Activated CD8-positive, alpha-beta memory T cell treated with anti-CD3 and anti-CD28 coated beads for 1 hour (primary cell): ENCODE measurements at places on chromosomes 5 and 9.

GRCh38 chr5:147390654-147391225 is 119.1 kb downstream of the DPYSL3 start:
- DNase-seq, result no peak

DNA sequence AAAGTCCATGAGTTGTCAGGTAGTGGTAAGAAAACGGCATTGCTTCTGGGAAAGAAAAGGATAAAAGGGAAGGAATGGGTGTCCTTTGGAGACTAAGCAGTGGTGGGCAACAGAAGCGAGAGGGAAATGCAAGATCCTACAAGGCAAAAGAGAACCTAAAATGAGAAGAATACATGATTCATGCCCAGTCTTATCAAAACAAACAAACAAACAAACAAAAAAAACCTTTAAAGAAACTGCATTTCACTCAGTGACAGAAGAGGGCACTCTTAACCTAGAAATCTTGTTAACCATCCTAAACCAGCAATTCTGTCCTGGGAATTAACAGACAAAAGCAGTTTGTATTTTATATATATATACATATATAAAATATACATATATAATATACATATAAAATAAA is 88.5 kb downstream of the SUSD1 start:
- no peak for DNase-seq

DNA sequence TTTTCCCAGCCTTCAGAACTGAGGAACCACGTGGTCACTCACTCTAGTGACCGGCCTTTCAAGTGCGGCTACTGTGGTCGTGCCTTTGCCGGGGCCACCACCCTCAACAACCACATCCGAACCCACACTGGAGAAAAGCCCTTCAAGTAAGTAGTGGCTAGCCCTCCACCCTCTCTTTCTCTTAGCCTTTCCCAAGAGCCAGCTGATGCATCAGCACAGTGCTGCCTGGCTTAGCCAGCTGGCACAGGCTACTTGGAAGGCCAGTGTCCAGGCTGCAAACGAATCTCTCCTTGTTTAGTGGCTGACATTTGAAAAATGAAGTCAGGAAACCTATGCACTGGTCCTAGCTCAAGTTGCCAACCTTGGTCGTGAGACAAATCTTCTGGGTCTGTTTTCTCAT is 91.1 kb downstream of the PRDM6 start:
- no peak for DNase-seq

- DNase-seq, result no peak
Observed at GRCh38 chr5:157547941-157548512, 27.5 kb downstream of the ADAM19 start.
